NCI-H2227 treated with DMSO at 0.1 percent for 48 hours (cell line): ENCODE measurements at places on chromosomes 1 and 21.
A peak's percentile ranks its signal among the peaks of the same experiment; 100 is the strongest.

DNA sequence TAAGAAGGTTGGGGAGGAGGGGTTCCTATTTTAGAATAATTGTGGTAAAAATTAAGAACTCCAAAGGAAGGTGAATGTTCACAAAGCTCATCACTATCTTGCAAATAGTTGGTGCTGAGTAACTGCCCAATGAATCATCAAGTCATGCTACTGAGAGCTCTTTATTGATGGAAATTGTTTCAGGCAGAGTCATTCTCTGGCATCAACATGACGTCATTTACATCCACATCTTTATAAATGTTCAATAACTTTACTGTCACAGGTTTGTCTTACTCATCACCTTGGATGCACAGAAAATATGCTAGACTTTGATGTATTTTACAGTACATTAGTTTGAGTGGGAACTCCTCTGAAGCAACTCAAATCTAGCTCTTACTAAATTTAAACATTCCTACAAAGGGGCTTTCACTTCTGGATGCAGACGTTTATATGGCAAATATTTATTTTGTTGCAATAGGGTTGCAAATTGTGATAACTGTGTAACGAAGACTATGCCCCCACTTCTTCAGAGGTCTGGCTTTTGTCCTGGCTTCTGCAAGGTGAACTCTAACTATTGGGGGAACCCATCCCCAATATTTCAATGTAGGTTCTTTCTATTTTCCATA, 273.7 kb upstream of the AJAP1 start:
- DNase-seq = no peak

DNA sequence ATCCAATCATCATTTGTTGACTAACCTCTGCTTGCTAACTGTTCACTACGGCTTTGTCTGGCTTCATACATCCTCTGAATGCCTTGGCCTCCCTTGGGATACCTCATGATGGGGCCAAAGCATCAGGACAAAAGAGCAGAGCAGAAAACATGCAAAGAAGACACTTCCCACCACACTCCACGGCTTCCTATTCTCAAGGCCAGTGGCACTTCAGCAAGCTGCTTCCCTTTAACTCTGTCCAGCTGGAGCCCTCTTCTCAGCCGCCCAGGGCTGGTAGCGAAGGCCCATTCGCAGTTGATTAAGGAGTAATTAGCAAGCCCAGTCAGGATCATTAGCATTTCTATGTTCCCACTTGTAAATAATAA, 224.3 kb upstream of the FGGY start:
- no peak for DNase-seq

GRCh38 chr1:55071477-55071876, 32.1 kb downstream of the PCSK9 start:
- peak; percentile 34 for DNase-seq

DNA sequence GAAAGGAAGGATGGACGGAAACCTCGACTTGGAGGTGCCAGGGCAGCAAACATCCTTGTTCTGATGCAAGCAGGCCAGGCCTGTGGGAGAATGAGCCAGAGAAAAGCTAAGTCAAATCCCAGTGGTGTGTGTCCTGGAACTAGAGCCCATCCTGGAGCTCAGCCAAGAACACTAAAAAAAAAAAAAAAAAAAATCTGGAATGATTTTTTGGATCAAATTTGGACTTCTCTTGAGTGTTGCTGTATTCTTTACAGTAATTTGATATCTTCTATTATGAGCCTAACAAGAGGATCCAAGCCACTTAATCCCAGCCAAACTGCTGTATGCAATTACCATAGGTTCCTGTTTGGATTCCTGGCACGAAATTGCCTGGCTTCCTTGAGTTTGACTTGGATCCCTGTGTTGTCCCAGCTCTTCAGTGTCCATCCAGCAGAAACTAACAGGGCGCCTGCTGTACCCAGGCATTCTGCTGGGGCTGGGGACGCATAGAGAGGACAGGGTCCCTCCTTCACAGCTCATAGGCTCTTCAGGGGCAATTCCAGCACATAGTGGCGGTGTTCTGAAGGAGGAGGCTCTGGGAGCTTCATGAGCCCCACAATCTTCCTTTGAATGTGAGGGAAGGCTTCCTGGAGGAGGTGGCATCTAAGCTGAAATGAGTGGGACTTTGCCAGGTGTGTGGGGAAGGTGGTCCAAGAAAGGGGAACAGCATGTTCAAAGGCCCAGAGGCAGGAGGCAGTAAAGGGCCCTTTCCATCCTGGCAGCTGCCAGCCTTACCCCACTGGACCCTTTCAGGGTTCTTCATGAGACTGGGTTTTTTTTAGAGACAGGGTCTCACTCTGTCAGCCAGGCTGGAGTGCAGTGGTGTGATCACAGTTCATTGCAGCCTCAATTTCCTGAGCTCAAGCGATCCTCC, 24.7 kb downstream of the EPHX1 start:
- no peak for DNase-seq

GRCh38 chr1:22777388-22778057, 66.9 kb downstream of the EPHB2 start:
- no peak for DNase-seq

- no peak for DNase-seq
Observed at GRCh38 chr21:32499249-32500055, 85.9 kb downstream of the TCP10L start.

DNA sequence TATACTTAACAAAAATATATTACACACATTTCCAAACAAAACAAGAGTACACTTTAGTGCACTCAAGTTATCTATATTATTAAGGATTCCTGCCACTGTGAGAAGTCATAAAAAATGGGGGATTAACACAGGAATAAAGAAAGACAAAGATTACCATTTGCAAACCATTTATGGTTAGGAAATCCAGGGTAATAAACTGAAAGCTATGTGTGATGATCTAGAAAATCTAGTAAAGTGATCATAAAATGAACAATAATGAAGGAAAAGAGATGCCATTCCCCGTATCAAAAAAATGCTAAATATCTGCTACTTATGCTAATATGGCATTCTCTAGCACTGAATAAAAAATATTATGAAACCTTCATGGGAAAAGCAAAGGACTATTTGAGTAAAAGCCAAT, 101.4 kb downstream of the AK5 start:
- DNase-seq = no peak

GRCh38 chr1:209265301-209265700, 318.2 kb upstream of the CAMK1G start:
- DNase-seq = no peak

- DNase-seq = no peak
Observed at GRCh38 chr1:66383168-66383567, 150.8 kb upstream of the SGIP1 start.

DNA sequence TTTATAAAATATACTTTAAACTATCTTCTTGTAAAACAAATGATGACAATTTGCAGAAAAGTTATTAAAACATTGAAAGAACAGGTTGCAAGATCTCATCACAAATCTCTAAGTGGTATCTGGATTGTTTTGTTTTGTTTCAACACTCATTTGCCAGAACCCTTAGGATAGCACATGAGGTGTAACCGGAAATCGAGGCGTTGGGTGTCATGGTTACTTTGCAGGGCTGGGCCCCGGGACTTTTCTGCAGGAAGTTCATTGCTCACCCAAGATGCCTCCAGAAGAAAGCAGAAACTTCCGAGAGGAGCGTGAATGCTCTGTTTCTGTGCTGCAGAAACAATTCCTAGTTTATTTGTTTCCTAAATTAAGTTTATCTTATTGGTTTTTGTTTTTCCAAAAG, 2.5 kb downstream of the DISC1 start:
- DNase-seq = no peak

- no peak for DNase-seq
Observed at GRCh38 chr21:43719748-43720538, 1.0 kb downstream of the PDXK start.

GRCh38 chr1:26900001-26900814, at the start of gene GPATCH3:
TSS of gene GPATCH3 (minus strand) at chr1:26900467. CDS start at chr1:26900442, 25 bp downstream.
- DNase-seq = peak; percentile 96

- no peak for DNase-seq
Observed at GRCh38 chr21:32456497-32456918, 44.0 kb downstream of the EVA1C start.

DNA sequence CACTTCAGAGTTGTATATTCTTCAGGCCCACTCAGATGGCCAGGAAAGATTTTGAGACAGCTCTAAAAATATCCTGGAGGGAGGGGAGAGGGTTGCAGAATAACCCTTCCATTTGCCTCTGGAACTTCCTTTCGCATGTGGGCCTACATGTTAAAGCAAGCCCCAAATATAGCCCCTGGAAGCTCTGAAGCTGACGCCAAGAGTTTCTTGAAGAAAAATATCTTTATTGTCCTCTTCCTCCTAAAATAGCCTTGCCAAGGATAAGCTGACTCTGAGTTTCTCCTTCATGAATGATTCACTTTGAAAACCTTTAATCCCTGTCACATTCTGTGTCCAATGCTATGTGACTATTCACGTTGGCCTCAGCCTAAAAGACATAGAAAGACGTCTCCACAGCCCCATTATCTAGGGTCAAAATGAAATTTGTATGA, 6.4 kb downstream of the C1orf116 start:
- no peak for DNase-seq

- DNase-seq = no peak
Observed at GRCh38 chr1:28108001-28108400, 19.6 kb upstream of the EYA3 start.

GRCh38 chr1:201625851-201626251, 86.9 kb downstream of the NAV1 start:
- no peak for DNase-seq

DNA sequence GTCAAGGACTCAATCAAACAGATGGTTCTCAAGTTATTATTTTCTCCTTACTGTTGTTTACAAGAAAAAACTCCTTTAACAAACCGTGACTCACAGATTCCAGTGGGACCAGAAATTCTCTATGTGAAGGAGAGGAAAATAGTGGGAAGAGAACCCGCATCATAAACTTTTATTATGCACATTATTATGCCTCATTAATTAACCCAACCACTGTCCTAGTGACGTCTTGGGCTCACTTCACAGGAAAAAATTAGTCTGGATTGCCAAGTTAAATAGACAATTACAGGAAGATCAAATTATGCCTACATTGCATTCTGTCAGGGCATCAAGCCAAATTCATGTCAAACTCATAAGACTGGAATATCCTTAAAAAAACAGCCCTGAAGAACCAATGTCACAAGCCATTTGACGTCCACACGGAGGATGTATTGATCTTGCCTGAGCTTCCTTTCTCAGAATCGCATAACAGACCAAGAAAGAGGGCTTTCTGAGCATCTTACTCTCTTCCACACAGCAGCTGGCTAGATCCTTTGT, 347.8 kb downstream of the DUSP10 start:
- DNase-seq = no peak

- DNase-seq = no peak
Observed at GRCh38 chr1:219090607-219091006, 83.1 kb upstream of the LYPLAL1 start.

DNA sequence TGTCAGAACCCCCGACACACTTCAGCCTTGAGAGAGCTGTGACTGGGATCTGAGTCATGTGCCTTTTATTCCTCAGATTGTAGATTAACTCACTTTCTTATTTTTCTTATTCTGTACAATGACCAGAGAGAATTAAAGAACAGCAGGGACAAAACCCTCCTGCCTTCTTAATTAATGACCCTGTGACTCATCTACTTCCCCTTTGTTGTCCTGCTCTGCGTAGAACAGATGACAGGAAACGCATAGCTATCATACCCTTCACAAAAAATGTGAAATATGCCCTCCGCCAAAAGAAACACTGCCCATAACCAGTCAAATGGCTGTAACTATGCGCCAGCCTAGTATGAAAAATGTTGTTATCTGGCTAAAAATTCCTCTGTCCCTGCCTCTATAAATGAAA, 9.1 kb upstream of the PADI2 start:
- no peak for DNase-seq

GRCh38 chr1:10378081-10378841, 20.6 kb upstream of the PGD start:
- DNase-seq = no peak

DNA sequence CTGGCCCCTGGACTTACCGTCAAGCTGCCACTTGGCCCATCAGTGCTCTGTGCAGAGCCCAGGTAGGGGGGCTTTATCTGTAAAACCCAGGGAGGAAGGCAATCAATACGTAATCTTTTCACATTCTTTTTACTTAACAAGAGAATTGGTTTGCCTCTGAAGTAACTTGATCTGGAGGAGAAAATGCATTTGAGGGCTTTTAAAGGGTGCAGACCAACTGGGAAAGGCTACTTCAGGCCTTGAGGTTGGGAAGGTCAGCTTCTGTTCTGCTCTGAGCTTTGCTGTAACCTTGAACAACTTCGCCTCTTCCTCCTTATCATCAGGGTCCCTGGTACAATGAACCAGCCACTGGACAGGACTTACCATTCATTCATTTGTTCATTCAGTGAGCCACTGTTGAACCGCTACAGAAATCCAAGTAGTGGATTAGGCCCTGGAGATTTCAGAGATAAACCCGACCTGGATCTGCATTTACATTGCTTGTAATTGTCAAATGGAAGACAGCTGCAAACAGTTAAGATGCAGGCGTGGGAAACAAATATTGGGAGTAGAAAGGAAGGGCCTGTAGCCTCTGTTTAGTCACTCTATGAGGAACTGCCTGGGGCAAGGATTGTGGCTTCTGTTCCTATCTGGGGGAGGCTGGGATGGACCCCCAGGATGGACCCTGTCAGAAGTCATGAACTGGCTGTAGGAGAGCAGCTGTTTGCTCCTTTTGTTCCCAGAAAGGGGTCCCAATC, 90.9 kb downstream of the MAN1C1 start:
- DNase-seq = no peak

- DNase-seq = no peak
Observed at GRCh38 chr1:22739648-22740385, 29.2 kb downstream of the EPHB2 start.

DNA sequence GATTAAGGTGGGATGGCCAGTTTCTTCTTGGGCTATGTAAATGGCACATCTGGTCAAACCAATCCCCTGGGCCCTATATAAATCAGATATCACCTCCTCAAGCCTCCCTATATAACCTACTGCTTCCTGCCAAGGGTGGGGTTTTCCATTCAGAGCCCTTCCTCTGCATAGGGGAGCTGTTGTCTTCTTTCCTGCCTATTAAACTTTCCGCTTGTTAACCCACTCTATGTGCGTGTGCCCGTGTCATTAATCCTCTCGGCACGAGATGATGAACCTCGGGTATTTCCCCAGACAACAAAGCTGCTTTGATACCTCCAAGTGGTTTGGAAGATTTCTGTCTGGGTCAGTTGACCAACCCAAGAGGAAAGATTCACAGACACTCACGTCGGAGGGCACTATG, 19.3 kb upstream of the SERTAD4 start:
- DNase-seq = no peak

- DNase-seq = no peak
Observed at GRCh38 chr21:25281134-25281533, 326.1 kb downstream of the MRPL39 start.

GRCh38 chr1:153852170-153852569, 70.6 kb downstream of the GATAD2B start:
- no peak for DNase-seq
